AML-193 (cell line): ENCODE measurements at places on chromosomes 6 and 20.

DNA sequence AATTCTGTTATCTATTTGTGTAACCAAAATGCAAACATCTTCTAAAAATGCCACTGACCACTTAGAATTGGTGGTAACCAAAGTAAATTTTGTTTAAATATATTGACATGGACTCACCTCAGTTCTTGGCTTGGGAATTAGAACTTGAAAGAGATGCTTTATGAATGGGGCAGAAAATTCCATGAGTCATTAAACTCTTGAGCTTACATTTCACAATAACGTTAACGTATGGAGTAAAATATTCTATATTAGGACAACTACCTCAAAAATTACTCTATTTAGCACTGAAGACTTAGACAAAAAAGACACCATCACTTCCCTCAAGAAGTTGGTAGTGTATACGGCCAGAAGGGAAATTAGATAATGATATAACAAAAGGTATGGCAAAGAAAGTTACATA lies 752.2 kb upstream of the MARCKS start:
- DNase-seq, result no peak

DNA sequence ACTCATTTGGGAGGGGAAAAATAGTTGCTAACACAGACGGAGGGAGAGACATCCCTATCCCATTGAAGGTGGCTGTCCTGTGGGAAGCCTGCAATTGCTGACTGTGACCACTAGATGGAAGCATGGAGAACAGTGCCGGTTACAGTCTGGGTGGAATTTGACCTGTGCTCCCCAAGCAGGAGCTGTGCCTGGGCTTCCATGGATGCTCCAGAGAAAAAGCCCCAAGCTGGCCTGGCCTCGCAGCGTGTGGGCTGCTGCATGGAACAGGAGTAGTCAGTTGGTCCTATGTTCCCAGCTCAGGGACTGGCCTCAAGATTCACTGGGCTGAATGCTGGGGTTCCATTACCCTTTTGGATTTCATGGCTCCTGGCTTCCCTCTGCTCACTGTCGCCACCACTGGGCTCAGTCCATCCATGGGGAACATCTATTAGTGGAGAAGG lies 116.3 kb upstream of the CHD6 start:
- DNase-seq, result peak; percentile 3

DNA sequence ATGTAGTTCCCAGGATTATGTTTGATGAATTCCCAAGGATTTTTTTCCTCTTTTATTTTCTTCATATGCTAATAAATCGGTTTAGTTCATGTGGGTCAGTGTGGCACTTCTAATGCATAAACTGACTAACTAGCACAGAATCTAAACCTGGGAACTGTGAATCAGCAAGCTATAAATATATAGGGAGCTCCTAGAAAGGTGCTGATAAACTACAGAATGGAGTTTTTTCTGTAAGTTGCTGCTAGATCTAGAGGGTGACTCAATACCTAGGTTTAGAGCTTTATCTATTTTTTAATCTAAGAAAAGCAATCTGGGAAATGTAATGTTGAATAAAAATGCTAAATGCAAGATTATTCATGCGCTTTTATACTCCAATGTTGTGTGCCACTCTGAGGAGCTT lies 118.8 kb upstream of the PTCHD4 start:
- no peak for DNase-seq

GRCh38 chr20:16004108-16004854 lies 569.0 kb downstream of the KIF16B start:
- no peak for DNase-seq

- DNase-seq, result peak; percentile 84
These were observed 115.4 kb downstream of the OPRM1 start for GRCh38 chr6:154154389-154154967.

- DNase-seq, result no peak
These were observed 306.4 kb downstream of the CD83 start for GRCh38 chr6:14423955-14424354.

GRCh38 chr6:124885171-124885570 lies 77.1 kb upstream of the RNF217 start:
- no peak for DNase-seq

GRCh38 chr6:105591053-105591452 lies 188.2 kb upstream of the PREP start:
- DNase-seq, result peak; percentile 69

- no peak for DNase-seq
These were observed 109.0 kb downstream of the PRND start for GRCh38 chr20:4830696-4831095.

- no peak for DNase-seq
These were observed 20.9 kb downstream of the UTRN start for GRCh38 chr6:144305985-144306384.

DNA sequence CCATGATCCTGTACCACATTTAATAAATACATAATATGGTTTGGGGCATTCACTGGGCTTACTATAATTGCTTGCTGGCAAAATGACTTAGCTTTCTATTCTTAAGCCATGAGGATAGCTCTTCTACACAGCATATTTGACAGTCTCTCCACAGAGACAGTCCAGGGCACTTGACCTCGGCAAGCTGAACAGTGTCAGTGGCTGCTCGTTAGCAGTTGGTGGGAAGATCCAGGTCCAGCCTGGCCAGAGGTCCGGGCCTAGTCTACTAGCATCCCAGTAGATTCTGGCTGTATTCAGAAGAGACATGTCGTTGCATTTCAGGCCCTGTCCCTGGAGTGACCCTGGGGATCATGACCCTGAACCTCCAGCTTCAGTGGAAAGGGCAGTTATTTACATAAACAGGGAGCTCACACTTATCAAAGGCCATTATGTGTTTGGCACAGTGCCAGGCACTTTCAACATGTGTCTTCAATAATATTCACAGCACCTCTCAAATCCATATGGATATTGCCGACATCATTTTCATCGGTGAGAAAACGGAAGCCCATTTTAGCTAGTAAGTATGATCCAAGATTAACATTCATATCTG lies 139.0 kb downstream of the IMPG1 start:
- DNase-seq, result no peak

DNA sequence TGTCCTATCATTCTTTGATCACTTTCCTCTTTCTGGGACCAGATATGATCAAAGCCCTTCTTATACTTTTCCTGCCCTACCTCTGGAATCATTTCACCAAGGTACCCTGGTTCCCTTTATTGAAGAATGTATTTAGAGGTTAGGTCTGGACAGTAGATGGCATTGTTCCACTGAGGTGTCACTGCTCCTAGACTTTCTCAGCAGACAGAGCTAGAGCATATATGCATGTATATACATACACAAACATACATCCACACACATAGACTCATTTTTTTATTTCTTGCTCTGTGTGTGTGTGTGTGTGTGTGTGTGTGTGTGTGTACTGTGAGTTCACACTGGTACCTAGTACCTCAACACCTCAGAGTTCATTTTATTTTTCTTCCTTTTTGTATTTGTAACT lies 40.9 kb downstream of the PTPRA start:
- peak; percentile 15 for DNase-seq

GRCh38 chr6:42769051-42769450 lies 12.8 kb upstream of the BICRAL start:
- DNase-seq, result no peak

DNA sequence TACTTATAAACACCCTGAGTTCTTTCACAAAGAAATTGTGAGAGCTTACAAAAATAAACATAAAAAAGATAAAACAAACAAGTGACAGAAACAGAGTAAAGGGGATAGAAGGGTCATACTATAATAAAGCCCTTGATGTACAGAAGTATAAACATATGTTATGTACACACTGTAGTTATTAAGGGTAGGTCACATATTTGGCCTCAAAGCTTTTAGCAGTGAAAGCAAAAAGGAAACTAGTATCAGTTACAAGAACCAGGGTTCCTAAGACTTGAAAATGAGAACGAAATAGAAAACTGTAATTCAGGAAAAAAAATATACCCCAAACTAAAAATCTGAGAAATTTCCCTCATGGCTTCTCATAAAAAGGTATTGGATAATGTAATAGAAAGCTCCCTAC lies 380.6 kb downstream of the HDGFL1 start:
- DNase-seq, result no peak

DNA sequence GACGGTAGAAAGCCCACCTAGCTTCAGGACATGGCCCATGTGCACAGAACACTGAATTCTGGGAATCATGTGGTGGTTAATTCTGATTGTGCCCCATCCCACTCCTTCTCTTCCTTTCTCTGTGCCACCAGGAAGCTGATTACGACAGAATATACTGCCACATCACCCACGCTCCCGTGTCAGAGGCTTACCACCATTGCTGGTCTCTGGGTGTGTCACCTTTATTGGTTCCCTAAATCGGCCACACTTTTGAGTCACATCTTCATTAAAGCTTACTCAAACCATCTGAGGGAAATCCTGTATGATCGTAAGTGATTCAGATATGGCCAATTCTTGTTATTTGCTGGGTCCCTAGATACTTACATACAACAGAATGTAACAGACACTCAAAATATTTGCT lies 3.1 kb downstream of the TRMT6 start:
- DNase-seq, result peak; percentile 17

DNA sequence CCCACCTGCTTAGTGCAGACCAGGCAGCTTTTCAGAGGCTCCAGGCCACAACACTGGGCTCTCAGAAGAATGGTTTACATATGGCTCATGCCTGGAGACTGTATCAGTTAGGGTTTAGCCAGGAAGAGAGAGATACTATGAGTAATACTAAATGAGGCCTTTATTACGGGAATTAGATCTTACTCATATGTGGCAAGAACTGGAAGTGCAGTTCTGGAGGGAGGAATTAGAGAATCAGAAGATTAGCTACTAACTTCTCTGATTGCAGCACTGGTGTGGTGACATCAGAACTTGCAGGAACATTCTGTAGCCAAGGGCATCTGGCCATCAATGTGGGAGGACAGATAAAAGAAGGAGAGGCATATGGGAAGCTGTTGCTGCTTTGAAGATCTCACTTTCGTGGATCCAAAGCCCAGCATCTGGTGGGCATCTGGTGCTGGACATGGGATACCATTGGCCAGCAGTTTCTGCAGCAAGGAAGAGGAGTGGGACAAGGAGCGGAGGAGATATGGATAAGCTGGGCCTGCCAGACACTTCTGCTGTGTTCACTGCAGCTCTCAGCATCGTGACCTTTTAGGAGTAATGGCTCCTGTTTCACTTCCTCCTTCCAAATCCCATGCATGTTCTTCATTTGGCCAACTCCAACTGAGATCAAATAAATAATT lies 248.5 kb downstream of the BTBD3 start:
- no peak for DNase-seq

DNA sequence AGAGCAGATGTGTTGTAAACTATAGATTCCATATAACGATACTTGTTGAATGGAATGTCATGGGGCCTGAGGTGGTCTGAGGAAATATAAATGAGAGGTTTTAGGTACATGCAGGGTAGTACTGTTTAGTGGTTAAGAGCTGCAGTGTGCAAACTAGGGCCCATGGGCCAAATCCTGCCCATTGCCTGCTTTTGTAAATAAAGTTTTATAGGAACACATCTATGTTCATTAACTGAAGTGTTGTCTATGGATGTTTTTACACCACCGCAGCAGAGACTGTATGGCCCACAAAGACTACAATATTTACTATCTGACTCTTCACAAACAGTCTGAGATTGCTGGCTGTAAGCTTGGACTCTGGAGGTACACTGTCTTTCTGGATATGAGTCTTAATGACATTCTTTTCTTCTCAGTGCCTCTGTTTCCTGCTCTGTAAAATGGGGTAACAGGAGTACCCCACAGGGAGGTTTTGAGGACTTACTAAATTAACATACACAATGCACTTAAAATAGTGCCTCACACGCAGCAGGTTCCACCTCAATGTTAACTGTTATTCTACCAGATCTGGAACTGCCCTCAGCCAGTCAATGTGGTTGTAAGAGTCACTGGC lies 12.5 kb downstream of the GCM1 start:
- no peak for DNase-seq

GRCh38 chr6:143803769-143804568 lies 39.2 kb upstream of the LTV1 start:
- DNase-seq, result no peak

- DNase-seq, result no peak
These were observed 8.0 kb upstream of the STX7 start for GRCh38 chr6:132520953-132521352.

DNA sequence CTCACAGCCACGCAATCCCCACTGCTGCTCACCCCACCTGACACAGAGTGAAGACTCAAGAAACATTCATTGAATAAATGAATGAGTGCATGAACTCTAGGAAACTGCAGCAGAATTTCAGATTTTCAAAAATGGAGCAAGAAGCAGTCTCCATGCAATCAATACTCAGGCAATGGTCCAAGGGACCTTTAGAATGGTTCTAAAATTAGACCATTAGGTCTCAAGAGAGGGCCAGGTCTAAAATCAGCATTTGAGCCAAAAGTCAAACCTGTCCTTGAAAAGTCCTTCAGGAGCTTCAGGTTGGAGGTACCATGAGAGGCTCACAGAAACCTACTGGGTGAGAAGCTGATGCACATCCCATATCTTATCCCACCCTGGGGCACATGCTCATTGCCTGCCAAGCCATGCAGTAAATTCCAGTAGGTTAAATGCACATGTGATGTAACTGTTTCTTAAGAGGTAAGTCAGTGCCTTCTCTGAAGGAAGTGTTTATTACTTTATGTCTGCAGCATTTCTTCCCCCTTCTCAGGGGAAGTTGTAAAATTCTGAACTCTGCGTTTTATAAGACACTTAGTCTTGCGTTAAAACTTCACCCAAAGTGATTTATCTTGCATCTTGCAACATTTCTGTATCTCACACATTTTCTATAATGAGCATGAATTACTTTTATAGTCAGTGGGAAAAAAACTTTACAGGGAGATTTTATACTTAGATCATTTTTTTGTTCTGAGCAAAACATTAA lies 126.6 kb downstream of the ADAT2 start:
- DNase-seq, result no peak

DNA sequence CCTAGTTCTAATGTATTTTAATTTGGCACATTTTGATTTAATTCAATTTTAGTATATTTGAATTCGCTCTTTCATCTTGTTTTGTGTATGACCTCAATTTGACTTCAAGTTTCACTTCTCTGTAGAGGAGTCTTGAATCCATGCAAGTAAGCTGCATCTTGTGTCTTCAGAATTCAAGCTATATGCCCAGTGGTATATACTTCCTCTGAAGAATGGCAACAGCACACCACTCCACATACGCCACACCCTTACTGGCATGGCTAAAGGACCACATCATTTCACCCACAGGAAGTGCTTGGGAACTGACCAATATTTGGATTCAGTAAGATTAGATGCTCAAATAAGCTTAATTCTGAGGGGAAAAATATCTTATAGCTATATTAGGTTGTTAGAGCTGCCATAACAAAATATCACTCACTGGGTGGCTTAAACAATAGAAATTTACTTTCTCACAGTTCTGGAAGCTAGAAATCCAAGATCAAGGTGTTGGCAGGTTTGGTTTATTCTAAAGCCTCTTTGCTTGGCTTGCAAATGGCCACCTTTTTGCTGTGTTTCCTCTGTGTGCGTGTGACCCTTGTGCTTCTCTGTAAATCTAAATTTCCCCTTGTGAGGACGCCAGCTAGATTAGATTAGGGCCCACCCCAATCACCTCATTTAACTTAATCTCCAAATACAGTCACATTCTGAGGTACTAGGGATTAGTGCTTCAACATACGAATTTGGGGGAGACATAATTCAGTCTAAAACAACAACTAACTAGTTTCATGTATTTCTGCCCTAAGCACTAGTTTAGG lies 2.8 kb upstream of the ASF1A start:
- no peak for DNase-seq
